Activated CD8-positive, alpha-beta T cell treated with anti-CD3 and anti-CD28 coated beads, Interleukin-2, amount 10 ng/mL, durations not matched to agents 7 days and 5 days (primary cell): ENCODE measurements at places on chromosomes 7 and 10. TPM values are rescaled to one million over a fixed set of nuclear protein-coding genes. Genes with fewer than 3 reads are reported as not detected.

Gene ADCY1
- 0.21 TPM for total RNA-seq

Gene GNAI1
- not detected for total RNA-seq

Gene BICC1
- total RNA-seq = not detected

Gene TEX47
- not detected for total RNA-seq

Gene PIK3AP1
- total RNA-seq = 6.2 TPM

Gene CNTNAP2
- not detected for total RNA-seq

Gene MOGAT3
- total RNA-seq = not detected

Gene SPDYE16
- total RNA-seq = 0.16 TPM

Gene GRM3
- not detected for total RNA-seq

Gene ZNF862
- total RNA-seq = 24.9 TPM

Gene OR2AE1
- 0.42 TPM for total RNA-seq

DNA sequence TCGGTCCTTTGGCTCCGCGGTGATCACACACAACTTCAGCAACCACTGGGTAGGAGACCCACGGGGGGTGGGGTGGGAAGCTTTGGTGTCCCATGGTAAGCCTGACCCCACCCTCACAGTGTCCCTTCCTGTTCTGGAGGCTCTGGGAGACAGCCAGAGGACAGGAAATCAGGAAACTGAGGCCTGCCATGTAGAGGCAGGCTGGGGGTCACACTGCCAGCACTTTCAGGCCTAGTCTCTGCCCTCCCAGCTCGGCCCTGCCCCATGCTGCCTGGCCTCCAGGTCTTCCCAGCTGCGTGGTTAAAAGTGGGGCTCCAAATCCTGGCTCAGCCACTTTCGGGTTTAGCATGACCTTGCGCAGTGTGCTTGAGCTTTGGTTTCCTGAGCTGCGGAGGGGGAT is 10.9 kb downstream of the AQP1 start:
- H3K4me3 ChIP-seq = no peak overlapping the region
- DNase-seq = no peak
- H3K27ac ChIP-seq = no peak overlapping the region

DNA sequence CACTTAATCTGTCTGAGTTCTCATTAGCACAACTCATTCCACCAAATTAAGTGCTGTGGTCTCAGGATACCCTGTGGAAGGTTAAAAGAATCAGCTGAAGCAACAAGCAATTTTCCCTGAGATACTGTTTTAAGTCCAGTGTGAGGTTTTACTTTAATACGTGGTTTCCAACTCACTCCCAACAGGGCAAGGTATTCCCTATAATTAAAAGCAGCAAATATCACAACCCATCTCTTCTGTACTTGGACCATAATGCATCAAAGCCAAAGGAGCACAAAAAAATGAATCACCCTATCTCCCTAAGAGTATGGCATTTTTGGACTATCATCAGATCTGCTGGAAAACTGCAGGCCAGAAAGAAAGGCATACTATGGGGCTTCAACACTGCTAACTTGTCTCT is 4.9 kb downstream of the CADPS2 start:
- peaks cover 18% of the 10 kb centered on the region for H3K27me3 ChIP-seq
- no peak for DNase-seq
- no peak overlapping the region for H3K27ac ChIP-seq
- H3K36me3 ChIP-seq = no peaks in the 10 kb centered on the region
- peaks cover 4% of the 10 kb centered on the region for H3K4me1 ChIP-seq
- no peak overlapping the region for H3K4me3 ChIP-seq

DNA sequence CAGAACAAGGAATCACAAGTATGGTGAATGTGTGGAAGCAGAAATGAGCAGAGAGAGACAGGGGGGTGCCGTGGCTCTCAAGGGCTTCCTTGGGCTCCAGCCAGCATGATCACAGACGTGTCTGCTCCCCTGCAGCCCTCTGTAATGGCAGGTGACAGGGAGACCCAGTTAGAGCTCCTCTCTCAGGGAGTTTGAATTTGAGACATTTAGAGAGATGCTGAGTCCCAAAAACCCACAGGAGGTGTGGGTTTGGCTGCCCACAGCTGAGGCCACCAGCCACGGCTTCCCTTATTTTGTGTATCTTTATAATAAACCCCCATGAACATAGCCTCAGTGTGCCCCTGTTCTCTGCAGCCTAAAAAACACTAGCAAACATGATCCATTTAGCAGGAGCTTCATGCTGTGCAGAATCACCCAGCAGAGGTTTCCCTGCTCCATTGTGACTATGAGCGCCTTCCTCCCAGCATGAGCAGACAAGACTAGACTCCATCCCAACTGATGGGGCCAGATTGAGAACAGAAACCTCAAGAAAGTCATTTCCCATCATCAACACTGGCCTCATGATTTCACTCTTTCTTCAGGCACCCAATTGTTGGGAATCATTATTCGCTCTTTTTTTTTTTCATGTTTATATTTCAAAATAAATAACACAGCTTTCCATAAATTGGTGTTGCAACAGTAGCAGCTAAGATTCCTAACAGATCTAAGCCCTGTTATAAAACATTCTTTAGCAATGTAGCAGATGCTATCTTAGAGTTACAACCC is 13.4 kb downstream of the NOD1 start:
- H3K27ac ChIP-seq = peak overlapping the region; percentile 64
- H3K36me3 ChIP-seq = peaks cover 28% of the 10 kb centered on the region
- H3K27me3 ChIP-seq = no peaks in the 10 kb centered on the region
- no peak overlapping the region for H3K4me3 ChIP-seq
- no peak for DNase-seq

GRCh38 chr7:119514326-119514725 is 758.6 kb upstream of the KCND2 start:
- no peaks in the 10 kb centered on the region for H3K4me1 ChIP-seq
- H3K27ac ChIP-seq = no peak overlapping the region
- no peak for DNase-seq
- no peaks in the 10 kb centered on the region for H3K27me3 ChIP-seq

DNA sequence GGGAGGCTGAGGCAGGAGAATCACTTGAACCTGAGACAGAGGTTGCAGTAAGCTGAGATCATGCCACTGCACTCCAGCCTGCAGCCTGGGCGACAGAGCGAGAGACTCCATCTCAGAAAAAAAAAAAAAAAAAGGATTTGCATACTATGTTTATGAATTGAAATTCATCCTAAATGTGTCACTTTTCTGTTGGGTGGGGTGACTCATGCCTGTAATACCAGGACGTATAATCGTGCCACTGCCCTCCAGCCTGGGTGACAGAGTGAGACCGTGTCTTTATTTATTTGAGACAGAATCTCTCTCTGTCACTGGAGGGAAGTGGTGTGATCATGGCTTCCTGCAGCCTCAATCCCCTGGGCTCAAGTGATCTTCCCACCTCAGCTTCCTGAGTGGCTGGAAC is 5.8 kb downstream of the ZNF212 start:
- H3K27me3 ChIP-seq = no peaks in the 10 kb centered on the region
- H3K36me3 ChIP-seq = peaks cover 22% of the 10 kb centered on the region
- H3K4me3 ChIP-seq = no peak overlapping the region
- DNase-seq = no peak
- peaks cover 47% of the 10 kb centered on the region for H3K4me1 ChIP-seq

- H3K36me3 ChIP-seq = peaks cover 67% of the 10 kb centered on the region
- no peak for DNase-seq
- no peak overlapping the region for H3K4me3 ChIP-seq
- peaks cover 7% of the 10 kb centered on the region for H3K4me1 ChIP-seq
- H3K27me3 ChIP-seq = no peaks in the 10 kb centered on the region
Measured at GRCh38 chr10:7354330-7355047, 56.3 kb downstream of the SFMBT2 start.

DNA sequence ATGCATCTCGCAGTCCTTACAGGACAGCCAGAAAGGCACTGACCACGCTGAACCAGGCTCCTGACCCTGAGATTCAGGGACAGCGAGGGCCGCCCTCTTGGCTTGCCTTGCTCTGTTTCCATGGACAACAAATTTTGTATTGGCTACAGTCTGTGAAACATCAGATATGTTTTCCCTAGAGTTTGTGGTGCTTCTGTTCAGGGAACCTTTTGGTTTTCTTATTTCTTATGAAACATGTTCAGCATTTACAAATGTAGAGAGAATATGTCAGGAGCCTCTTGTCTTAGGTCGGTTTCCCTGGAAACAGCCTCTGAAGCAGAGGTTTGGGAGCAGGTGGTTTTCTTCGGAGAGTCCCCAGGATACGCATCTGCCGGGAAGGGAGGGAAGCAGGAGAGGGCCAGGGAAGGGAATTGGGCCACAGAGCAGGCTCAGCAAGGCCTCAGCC is 260.1 kb downstream of the CCDC3 start:
- H3K4me1 ChIP-seq = no peaks in the 10 kb centered on the region
- no peak overlapping the region for H3K4me3 ChIP-seq
- H3K27me3 ChIP-seq = no peaks in the 10 kb centered on the region
- H3K27ac ChIP-seq = no peak overlapping the region

GRCh38 chr7:47322731-47323130 is 259.2 kb downstream of the TNS3 start:
- H3K36me3 ChIP-seq = no peaks in the 10 kb centered on the region
- no peak overlapping the region for H3K4me3 ChIP-seq
- H3K4me1 ChIP-seq = no peaks in the 10 kb centered on the region
- peaks cover 2% of the 10 kb centered on the region for H3K27me3 ChIP-seq
- no peak overlapping the region for H3K27ac ChIP-seq

GRCh38 chr10:6165221-6165725 is 37.5 kb upstream of the PFKFB3 start:
- peaks cover 26% of the 10 kb centered on the region for H3K36me3 ChIP-seq
- H3K27me3 ChIP-seq = no peaks in the 10 kb centered on the region
- DNase-seq = no peak
- peak overlapping the region; percentile 98 for H3K27ac ChIP-seq
- H3K4me3 ChIP-seq = peak overlapping the region; percentile 96

- no peak for DNase-seq
- H3K27ac ChIP-seq = no peak overlapping the region
- no peaks in the 10 kb centered on the region for H3K4me1 ChIP-seq
- H3K4me3 ChIP-seq = no peak overlapping the region
Measured at GRCh38 chr7:38700116-38700515, 68.9 kb upstream of the AMPH start.

- peaks cover 32% of the 10 kb centered on the region for H3K27me3 ChIP-seq
- H3K36me3 ChIP-seq = no peaks in the 10 kb centered on the region
- DNase-seq = no peak
- H3K4me3 ChIP-seq = no peak overlapping the region
- peaks cover 7% of the 10 kb centered on the region for H3K4me1 ChIP-seq
- H3K27ac ChIP-seq = no peak overlapping the region
Measured at GRCh38 chr10:11639362-11639761, 27.9 kb upstream of the USP6NL start.

DNA sequence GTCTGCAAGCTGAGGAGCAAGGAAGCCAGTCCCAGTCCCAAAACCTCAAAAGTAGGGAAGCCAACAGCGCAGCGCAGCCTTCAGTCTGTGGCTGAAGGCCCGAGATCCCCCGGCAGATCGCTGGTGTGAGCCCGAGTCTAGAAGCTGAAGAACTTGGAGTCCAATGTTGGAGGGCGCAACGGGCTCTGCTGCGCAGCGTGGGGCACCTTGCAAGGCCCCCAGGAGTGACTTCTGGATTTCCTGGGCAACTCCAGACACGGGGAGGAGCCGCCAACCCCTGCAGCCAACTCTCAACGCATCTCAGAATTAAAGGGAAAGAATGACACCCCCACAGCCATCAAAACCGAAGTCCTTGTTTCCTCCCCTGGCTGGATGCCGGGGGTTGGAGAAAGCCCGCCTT is 18.8 kb upstream of the PROSER2 start:
- no peak overlapping the region for H3K27ac ChIP-seq
- H3K4me3 ChIP-seq = no peak overlapping the region
- H3K36me3 ChIP-seq = no peaks in the 10 kb centered on the region
- no peaks in the 10 kb centered on the region for H3K27me3 ChIP-seq
- H3K4me1 ChIP-seq = no peaks in the 10 kb centered on the region

- H3K4me1 ChIP-seq = peaks cover 24% of the 10 kb centered on the region
- H3K27ac ChIP-seq = no peak overlapping the region
- H3K4me3 ChIP-seq = no peak overlapping the region
- DNase-seq = no peak
- peaks cover 3% of the 10 kb centered on the region for H3K27me3 ChIP-seq
Measured at GRCh38 chr7:16417906-16418305, 3.4 kb downstream of the CRPPA start.

DNA sequence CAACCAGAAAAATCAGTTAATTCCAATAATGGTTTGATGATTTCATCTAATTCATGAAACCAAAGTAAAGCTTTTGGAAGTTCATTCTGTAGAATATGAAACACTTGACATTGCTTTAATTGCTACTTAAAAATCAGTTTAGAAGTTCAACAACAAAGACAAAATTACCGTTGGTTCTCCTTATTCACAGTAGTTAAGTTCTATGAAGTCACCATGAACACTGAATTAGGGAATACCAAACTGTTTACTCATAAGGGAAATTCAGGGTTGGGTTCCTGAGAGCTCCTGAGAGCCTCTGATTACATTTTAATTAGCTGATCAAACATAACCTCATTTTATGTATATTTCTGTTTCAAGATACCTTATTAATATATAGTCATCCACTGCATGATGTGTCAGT is 46.2 kb downstream of the ZNF438 start:
- H3K4me1 ChIP-seq = peaks cover 9% of the 10 kb centered on the region
- no peak for DNase-seq
- H3K4me3 ChIP-seq = no peak overlapping the region
- no peak overlapping the region for H3K27ac ChIP-seq
- H3K36me3 ChIP-seq = peaks cover 7% of the 10 kb centered on the region

DNA sequence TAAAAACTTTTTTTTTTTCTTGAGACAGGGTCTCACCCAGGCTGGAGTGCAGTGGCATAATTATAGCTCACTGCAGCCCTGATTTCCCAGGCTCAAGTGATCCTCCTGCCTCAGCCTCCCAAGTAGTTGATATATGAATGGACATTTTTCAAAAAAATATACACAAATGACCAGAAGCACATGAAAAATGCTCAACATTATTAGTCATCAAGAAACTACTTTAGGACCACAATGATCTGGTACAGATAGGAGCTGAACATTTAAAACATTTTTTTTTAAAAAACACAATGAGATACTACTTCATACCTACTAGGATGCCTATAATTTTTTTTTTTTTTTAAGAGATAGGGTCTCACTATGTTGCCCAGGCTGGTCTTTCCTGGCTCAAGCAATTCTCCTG is 21.7 kb downstream of the SCD start:
- H3K4me3 ChIP-seq = no peak overlapping the region
- no peaks in the 10 kb centered on the region for H3K27me3 ChIP-seq
- DNase-seq = no peak
- peaks cover 20% of the 10 kb centered on the region for H3K36me3 ChIP-seq

DNA sequence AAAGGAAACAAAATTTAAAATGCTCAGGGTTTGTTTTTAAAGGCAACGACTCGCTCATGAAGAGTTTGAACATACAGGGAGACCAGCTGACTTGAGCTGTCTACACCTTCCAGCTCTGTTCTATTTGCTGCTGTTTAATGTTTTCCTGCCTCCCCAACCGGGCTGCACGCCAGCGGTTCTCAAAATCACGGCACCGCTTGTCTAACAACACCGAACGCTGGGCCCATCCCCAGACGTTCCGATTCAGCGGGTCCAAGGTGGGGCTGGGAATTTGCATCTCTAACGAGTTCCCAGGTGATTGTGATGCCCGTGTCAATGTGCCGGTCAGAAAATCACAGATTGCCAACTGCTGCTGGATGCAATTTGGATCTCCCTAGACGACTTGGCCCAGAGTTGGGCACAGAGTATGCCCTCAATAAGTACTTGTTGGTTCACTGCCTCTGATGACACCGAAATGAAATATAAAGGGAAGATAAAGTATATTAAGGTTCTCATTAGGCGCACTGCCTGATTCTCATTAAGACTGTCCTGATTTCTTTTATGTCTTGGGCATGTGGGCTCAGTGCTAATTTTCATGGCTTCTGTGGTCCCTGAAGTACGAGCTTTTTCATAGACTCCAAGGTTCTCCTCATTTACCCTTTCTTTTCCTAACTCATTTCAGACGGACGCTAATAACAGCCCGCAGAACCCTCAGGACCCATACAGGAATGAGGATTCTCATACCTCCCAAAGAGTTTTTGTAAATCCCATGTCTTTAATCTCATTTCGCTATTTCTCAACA is 28.5 kb downstream of the CELF2 start:
- H3K36me3 ChIP-seq = no peaks in the 10 kb centered on the region
- DNase-seq = no peak
- peaks cover 43% of the 10 kb centered on the region for H3K27me3 ChIP-seq
- H3K4me3 ChIP-seq = no peak overlapping the region
- H3K27ac ChIP-seq = no peak overlapping the region
